ENCODE measurements at places on chromosomes 4 and X. TPM values are rescaled to one million over a fixed set of nuclear protein-coding genes. Genes with fewer than 3 reads are reported as not detected.

The PRKG2 gene
- total RNA-seq, result 6.8 TPM

The RAB33A gene
- not detected for total RNA-seq

- H3K4me3 ChIP-seq, result no peak overlapping the region
- no peaks in the 10 kb centered on the region for H3K27me3 ChIP-seq
- H3K27ac ChIP-seq, result no peak overlapping the region
These were observed 38.6 kb upstream of the CEP135 start for GRCh38 chr4:55910140-55910539.

- H3K27me3 ChIP-seq, result no peaks in the 10 kb centered on the region
- no peak overlapping the region for H3K4me3 ChIP-seq
- no peak overlapping the region for H3K27ac ChIP-seq
- no peaks in the 10 kb centered on the region for H3K4me1 ChIP-seq
- no peaks in the 10 kb centered on the region for H3K36me3 ChIP-seq
These were observed 488.6 kb downstream of the MID1IP1 start for GRCh38 chrX:39289827-39290226.

DNA sequence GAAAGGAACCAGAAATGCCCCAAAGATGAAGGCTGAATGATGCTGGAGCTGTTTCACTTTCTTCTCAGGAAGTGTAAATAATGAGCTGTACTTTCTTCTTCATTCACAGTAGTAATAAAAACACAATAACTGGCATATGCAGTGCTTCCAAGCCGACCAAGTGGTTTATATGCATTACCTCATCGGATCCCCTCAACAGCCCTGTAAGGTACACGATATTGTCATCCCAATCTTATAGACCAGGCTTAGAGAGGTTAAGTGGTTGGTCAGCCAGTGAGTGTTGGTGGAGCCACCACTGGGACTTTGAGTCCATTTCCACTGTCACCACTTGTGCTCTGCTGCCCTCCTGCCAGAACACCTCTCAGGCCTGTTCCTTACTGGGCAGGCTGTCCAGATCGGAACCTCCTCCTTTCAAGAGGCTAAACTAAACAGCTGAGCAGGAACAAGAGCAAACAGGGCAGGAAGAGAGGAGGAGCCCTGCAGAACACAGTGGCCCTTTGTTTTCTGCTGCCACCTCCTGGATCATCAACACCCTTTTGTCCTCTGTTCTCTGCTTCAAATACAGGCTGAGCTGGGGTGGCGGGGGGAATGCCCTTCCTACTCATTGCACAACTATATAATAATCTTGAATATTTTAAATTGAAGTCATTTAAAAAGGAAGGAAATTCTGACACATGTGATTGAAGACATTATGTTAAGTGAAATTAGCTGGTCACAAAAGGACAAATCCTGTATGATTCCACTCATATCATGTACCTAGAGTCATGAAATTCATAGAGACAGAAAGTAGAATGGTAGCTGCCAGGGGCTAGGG lies 112.5 kb upstream of the ATP6AP2 start:
- peaks cover 6% of the 10 kb centered on the region for H3K4me1 ChIP-seq
- no peaks in the 10 kb centered on the region for H3K27me3 ChIP-seq
- H3K4me3 ChIP-seq, result no peak overlapping the region

GRCh38 chr4:158941321-158941720 lies 161.6 kb upstream of the RAPGEF2 start:
- H3K36me3 ChIP-seq, result no peaks in the 10 kb centered on the region
- DNase-seq, result no peak
- H3K4me3 ChIP-seq, result no peak overlapping the region
- H3K27me3 ChIP-seq, result no peaks in the 10 kb centered on the region
- no peak overlapping the region for H3K27ac ChIP-seq

GRCh38 chrX:39550795-39551361 lies 546.9 kb downstream of the BCOR start:
- no peaks in the 10 kb centered on the region for H3K27me3 ChIP-seq
- no peak overlapping the region for H3K27ac ChIP-seq
- H3K4me1 ChIP-seq, result no peaks in the 10 kb centered on the region
- DNase-seq, result no peak
- H3K36me3 ChIP-seq, result no peaks in the 10 kb centered on the region

DNA sequence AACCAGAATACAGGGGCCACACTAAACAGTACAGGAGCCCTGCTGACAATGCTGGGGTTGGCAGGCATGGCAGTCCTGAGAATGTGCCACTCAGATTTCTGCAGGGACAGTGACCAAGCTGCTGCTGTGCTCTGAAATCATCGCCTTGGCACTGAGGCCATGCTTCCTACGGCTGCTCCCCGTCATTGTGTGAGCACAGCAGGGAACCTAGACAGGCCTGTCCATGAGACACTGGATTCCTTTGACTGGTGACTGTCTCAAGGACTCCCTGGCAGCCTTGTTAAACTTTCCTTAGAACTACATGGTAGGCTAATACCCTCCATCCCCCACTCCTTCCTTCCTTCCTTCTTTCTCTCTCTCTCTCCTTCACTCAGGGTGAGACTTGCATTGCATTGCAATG lies 111.4 kb downstream of the LUZP4 start:
- no peaks in the 10 kb centered on the region for H3K4me1 ChIP-seq
- no peak for DNase-seq
- H3K36me3 ChIP-seq, result no peaks in the 10 kb centered on the region
- H3K4me3 ChIP-seq, result no peak overlapping the region

DNA sequence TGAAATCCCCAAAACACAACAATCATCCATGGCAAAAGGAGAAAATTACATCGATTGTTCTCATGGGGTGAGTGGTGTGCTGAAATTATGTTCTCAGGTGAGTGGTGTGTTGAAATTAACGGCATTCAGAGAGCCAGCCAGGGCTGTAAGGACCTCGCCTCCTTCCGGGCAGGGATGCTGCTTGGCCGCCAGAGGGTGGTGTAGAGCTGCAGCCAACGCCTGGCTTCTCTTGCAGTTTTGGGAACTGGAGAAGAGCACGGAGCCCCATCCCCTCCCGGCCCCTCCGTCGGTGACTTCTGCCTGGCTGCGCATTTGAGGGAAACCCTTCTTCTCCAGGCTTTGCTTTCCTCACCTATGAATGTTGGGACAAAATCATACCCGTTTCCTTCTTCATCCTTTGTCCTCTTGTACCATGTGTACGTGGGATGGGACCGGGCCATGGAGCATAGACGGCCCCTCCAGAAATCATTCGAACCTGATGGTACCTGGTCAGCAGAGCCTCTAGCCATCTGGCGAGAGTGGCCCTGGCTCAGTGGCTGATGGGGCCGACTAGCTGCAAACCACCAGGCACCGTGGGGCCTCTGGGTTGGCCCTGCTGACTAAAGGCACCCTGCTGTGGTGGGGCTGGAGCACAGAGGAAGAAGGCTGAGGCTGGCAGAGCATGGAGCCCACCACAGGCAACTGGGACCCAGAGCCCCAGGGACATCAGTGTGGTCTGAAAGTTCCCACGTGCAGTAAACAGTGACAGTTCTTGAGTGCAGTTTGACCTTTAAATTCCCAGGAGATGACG lies 28.4 kb downstream of the TRMT44 start:
- DNase-seq, result peak; percentile 74
- H3K27ac ChIP-seq, result no peak overlapping the region
- peaks cover 34% of the 10 kb centered on the region for H3K36me3 ChIP-seq
- H3K27me3 ChIP-seq, result no peaks in the 10 kb centered on the region
- peaks cover 11% of the 10 kb centered on the region for H3K4me1 ChIP-seq

GRCh38 chrX:110920991-110921390 lies 125.4 kb upstream of the CHRDL1 start:
- no peaks in the 10 kb centered on the region for H3K4me1 ChIP-seq
- H3K36me3 ChIP-seq, result no peaks in the 10 kb centered on the region
- H3K27me3 ChIP-seq, result no peaks in the 10 kb centered on the region
- H3K27ac ChIP-seq, result no peak overlapping the region
- no peak overlapping the region for H3K4me3 ChIP-seq

DNA sequence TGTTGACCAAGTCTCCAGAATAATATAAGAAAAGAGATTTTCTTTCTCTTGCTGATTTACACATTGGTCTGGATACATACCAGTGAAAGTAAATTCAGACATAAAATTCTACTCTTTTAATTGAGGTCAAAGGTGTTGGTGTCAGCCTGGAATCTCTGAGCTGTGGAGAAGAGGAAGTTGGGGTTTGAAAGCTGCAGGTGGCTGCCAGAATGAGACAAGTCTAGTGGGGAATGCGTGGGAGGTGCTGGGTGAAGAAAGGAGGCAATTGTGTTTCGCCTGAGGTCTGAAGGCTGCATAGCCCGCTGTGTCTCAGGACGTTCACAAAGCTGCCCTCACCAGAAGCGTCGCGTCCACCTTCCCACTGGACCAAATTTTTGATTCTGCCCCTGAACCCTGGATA lies 31.2 kb downstream of the PHEX start:
- no peaks in the 10 kb centered on the region for H3K27me3 ChIP-seq
- no peaks in the 10 kb centered on the region for H3K36me3 ChIP-seq
- H3K4me3 ChIP-seq, result no peak overlapping the region
- no peak overlapping the region for H3K27ac ChIP-seq
- DNase-seq, result no peak

DNA sequence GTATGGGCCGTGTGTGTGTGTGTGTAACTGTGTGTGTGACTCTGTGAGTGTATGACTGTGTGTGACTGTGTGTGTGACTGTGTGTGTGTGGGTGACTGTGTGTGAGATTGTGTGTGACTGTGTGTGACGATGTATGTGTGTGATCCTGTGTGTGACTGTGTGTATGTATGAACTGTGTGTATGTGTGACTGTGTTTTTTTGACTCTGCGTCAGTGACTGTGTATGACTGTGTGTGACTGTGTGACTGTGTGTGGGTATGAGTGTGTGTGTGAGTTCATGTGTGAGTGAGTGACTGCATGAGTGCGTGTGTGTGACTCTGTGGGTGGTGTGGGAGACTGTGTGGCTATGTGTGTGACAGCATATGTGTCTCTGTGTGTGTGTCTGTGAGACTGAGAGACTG lies 81.8 kb downstream of the ZNF718 start:
- no peak overlapping the region for H3K4me3 ChIP-seq
- no peaks in the 10 kb centered on the region for H3K27me3 ChIP-seq
- no peaks in the 10 kb centered on the region for H3K4me1 ChIP-seq

- DNase-seq, result no peak
- H3K27me3 ChIP-seq, result no peaks in the 10 kb centered on the region
- H3K36me3 ChIP-seq, result no peaks in the 10 kb centered on the region
- no peak overlapping the region for H3K27ac ChIP-seq
- peaks cover 9% of the 10 kb centered on the region for H3K4me1 ChIP-seq
These were observed 5.1 kb upstream of the DCLK2 start for GRCh38 chr4:150072906-150073714.

DNA sequence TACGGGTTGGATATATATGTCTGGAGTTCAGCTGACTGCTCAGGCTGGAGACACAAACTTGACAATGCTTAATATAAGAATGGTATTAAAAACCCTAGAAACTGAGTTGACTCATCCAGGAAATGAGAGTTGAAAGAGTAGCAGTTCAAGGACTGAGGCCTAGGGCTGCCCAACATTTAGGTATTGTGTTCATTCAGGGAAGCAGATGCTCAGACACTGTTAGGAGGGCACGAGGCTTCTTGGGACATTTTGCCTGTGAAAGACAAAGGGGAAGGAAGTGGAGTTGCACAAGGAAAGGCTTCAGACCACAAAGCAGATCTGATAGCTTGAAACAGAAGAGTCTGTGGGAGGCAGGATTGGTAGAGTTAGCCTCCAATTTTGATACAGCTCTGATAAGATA lies 52.0 kb upstream of the HS3ST1 start:
- H3K36me3 ChIP-seq, result no peaks in the 10 kb centered on the region
- no peaks in the 10 kb centered on the region for H3K27me3 ChIP-seq
- no peak overlapping the region for H3K4me3 ChIP-seq
- no peak overlapping the region for H3K27ac ChIP-seq
- no peaks in the 10 kb centered on the region for H3K4me1 ChIP-seq

DNA sequence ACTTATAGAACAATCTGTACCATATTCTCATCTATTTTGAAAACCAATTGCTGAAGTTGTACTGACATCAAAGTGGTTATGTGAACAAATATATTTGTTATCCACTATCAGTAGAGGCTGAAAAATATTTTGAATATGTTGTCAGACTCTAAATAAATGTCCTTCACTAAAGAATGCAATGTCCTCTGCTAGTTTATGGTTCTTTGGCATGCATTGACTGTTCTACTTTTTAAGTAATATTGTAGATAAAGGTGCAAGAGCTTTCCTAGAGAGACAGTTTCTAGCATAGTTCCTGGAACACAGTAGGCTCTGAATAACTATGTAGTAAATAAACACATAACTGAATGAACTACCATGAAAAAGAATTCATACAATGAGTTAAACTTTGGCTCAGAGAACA lies 18.2 kb upstream of the COX7B2 start:
- H3K4me1 ChIP-seq, result no peaks in the 10 kb centered on the region
- no peaks in the 10 kb centered on the region for H3K36me3 ChIP-seq
- no peak for DNase-seq
- H3K27ac ChIP-seq, result no peak overlapping the region
- H3K27me3 ChIP-seq, result no peaks in the 10 kb centered on the region
- H3K4me3 ChIP-seq, result no peak overlapping the region

GRCh38 chr4:150229520-150229919 lies 151.3 kb downstream of the DCLK2 start:
- H3K4me3 ChIP-seq, result no peak overlapping the region
- H3K36me3 ChIP-seq, result no peaks in the 10 kb centered on the region
- no peak overlapping the region for H3K27ac ChIP-seq
- H3K27me3 ChIP-seq, result no peaks in the 10 kb centered on the region

- peaks cover 40% of the 10 kb centered on the region for H3K4me1 ChIP-seq
- peak overlapping the region; percentile 98 for H3K27ac ChIP-seq
- H3K36me3 ChIP-seq, result no peaks in the 10 kb centered on the region
- H3K27me3 ChIP-seq, result no peaks in the 10 kb centered on the region
- H3K4me3 ChIP-seq, result peak overlapping the region; percentile 99
These were observed 739 bp downstream of the GAK start for GRCh38 chr4:931194-931959.

- no peak overlapping the region for H3K4me3 ChIP-seq
- no peaks in the 10 kb centered on the region for H3K4me1 ChIP-seq
- H3K36me3 ChIP-seq, result no peaks in the 10 kb centered on the region
- H3K27ac ChIP-seq, result no peak overlapping the region
- H3K27me3 ChIP-seq, result no peaks in the 10 kb centered on the region
These were observed 30.1 kb downstream of the ADGRA3 start for GRCh38 chr4:22485737-22486136.

DNA sequence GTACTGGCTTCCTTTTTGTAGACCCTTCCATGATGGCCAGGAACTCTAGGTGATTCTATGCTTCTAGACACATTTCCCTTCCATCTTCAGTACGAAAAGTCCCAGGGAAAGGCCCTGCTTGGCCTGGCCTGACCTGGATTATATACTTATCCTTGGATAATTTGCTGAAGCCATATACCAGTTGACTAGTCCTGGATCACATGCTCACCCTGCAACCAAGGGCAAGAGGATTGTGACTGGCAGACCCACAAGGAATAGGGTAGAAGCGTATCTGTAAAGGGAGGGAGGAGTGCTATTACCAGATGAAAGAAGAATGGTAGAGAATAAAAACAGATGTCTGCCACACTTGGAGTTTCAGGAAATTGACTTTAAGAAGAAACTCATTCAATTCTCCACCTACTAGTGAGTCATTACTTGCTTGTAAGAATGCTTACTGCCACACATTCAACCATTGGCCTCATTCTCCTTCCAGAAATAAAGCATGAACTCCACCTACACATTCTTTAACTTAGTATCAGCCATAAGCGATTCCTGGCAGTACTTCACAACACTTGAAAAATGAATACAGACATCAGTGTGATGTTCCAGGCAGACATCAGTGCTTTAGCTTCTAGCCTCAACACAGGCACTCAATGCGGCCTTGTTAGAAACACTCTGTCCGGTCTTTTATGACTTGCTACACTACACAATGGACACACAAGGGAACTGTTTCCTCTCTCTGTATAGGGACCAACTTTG lies 141.8 kb downstream of the CBR4 start:
- H3K4me1 ChIP-seq, result peaks cover 3% of the 10 kb centered on the region
- H3K27me3 ChIP-seq, result no peaks in the 10 kb centered on the region
- no peak overlapping the region for H3K4me3 ChIP-seq
- no peak for DNase-seq
- H3K36me3 ChIP-seq, result no peaks in the 10 kb centered on the region
- no peak overlapping the region for H3K27ac ChIP-seq
